Globus pallidus (tissue), 1 donor: ENCODE measurements at places on chromosomes 5 and 9.

DNA sequence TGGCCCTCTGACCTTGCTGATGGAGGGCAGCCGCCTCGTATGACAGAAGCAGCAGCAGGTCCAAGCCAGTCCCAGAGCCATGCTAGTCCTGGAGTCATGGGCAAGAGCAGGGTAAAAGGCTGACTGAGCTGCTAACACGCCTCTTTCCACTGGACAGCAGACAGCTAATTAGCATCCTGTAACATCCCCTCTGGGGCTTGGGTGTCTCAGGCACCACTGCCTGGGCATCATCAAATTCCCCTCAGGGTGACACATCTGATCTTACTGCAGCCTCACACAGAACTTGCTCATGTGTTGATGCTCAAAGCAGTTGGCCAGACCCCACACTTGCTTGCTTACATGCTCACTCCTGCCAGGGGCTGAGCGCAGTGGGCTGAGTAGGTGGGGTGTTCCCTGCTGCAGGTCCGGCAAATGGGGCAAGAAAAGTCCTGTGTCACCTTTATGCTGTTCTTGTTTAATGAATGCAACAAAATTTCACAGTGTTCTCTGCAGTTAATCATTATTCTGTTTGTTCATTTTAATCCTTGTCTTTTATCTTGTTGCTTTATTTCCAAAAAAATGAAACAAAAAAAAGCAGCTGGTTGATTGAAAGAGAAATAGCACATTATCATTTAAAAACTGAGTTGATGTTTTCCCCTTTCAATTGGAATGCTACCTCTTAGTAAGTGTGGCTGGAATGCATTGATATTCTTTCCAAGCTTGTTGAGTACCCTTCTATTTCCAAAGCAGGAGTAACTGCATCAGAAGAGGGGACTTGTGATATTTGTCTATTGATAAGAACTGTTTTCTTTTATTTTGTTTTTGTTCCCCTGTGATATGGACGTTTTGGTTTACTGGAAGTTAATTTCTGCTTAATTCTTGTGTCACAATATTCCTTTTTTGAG lies 254.1 kb downstream of the CDH18 start:
- no peak for DNase-seq

DNA sequence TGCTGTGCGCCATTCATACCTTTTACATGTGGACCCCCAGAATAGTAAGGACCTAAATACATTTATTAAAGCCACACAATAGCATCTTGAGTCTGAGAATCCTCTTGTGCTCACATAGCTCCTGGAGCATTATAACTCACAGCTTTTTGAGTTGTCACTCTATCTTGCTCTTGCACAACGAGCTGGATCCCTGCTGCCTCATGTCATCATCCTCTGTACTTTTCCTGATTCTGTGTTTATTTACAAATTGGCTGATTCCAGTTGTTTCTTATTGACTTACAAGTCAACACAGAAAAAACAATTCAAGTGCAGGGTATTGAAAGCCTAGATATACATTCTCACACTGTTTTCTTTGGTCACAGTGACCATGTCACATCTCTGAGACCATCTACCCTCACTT lies 112.9 kb downstream of the SLC1A3 start:
- no peak for DNase-seq

DNA sequence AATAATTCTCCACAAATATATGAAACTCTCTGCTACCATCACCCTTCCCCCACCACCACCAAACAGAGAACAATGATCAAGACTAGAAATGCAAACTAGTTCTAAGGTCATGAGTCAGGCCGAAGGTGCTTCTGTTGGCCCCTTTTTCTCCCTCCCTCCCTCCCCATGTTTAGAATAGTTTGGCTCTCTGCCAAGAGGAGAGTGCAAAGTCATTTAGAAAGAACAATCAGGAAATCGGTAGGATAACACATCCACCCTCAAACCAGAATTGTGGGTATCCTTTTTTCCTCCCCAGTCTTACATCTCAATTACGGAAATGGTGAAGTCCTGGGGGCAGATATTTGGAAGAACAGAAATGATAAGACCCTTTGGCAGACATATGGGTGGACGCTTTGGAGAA lies 170.1 kb downstream of the SLF1 start:
- no peak for DNase-seq

- DNase-seq: no peak
Measured at GRCh38 chr5:80957031-80957761, 3.0 kb upstream of the RASGRF2 start.

DNA sequence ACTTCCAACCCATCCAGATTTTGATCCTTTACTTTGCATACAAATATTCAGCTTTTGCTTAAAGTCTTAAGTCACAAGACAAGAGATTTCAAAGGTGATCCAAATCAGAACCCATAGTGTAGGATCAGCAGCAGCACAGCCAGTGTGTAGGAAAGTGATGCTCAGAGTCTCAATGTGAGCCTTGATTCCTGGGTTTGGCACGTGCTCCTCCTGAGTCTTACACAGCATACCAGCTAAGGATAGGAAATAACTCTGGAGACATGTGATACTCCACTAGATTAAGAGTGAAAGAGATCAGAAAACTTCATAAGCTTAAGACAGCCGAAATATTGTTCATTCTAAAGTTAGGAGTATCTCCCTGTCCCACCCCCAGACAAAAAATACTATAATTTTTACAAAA lies 344.9 kb downstream of the SEMA5A start:
- no peak for DNase-seq

DNA sequence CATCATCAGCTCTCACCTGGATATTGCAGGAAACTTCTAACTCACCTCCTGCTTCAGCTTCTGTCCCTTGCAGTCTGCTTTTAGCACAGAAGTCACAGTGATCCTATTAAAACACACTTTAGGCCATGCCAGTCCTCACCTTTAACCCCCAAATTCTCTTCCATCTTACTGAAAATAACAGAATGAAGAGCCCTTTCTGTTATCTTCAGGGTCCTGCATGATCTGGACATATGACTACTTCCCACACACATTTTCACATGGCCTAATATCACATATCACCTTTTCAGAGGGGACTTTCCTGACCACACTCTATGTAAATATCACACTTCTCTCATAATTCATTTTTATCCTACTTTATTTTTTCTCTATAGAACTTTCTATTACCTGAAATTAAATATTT lies 550.6 kb upstream of the CLINT1 start:
- DNase-seq: no peak
